ENCODE measurements at places on chromosomes 11 and 22.

DNA sequence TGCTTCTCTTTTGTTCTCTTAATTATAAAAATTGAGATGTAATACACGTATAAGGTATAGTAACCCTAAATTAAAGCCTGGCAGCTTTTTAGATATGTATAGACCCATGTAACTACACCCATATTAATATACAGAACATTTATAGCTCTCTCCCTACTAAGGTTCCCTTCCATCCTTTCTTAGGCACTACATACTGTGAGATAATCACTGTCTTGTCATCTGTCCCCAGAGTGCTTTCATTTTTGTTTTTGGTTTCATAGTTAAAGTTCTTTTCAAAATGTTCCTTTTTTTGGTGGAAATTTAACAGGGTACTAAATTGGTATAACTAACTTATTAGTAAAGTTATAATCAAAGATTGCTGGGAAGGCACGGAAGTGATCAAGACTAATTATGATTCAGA is 49.2 kb downstream of the MTMR3 start:
- no peak for DNase-seq

DNA sequence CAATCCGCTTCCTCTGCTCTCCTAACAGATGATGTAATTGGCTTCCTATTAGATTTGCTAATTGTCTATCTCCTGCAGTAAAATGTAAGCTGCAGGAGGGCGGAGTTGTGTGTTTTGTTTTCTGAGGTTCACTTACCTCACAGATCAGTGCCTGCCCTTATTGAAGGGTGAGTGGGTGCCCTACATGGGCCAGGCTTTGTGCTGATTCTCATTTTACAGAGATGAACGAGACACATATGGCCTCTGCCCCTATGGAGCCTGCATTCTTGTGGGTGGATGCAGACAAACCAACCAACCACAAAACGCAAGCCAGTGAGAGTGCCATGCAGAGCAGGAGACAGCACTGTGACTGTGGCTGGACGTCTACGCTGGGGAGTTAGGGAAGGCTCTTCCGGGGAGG is 9.9 kb downstream of the TESMIN start:
- DNase-seq, result no peak

- no peak for DNase-seq
These were observed 1464.8 kb downstream of the BRD1 start for GRCh38 chr22:48362721-48363404.

- no peak for DNase-seq
These were observed 10.8 kb upstream of the ANKRD13D start for GRCh38 chr11:67278135-67278938.

DNA sequence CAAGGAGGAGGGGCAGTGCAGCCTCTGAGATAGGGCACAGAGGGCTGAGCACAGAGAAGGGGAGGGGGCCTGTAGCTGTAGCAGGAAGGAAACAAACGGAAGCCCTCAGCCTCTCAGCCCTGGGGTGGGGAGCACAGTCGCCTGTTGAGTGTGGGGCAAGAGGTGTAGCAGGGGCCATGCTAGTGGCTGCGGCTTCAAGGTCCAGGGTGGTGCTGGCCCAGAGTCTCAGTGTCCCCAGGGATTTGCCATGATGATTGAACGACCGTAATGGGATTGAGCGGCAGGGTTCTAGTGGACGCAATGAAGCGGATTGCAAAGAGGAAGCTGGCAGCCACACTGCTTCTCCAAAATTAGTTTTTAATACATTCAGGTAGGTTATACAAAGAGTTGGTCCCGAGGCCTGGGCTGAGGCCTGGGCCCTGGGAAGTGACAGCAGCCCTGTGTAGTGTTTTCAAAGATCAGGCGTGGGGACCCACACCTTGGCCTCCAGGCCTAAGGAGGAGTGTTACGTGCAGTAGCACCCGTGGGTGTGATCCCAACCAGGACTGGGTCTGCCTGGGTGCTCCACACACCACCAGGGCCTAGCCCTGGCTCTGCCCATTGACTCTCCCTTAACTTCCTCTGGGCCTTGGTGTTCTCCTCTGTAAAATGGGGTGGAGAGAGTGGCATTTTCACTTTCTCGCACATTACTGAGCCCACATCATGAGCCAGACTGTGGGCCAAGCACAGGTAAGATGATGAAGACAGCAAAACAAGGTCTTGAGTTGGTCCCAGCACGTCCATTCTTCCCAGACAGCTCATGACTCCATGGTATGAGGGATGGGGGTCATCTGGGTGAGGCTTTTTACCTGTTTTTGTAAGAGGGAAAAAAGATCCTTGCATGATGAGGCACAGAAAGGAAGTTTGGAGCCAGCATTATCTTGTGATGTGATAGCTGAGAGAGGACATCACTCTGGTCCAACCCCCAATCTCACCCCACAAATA is 13.1 kb downstream of the LRRC32 start:
- DNase-seq, result no peak

DNA sequence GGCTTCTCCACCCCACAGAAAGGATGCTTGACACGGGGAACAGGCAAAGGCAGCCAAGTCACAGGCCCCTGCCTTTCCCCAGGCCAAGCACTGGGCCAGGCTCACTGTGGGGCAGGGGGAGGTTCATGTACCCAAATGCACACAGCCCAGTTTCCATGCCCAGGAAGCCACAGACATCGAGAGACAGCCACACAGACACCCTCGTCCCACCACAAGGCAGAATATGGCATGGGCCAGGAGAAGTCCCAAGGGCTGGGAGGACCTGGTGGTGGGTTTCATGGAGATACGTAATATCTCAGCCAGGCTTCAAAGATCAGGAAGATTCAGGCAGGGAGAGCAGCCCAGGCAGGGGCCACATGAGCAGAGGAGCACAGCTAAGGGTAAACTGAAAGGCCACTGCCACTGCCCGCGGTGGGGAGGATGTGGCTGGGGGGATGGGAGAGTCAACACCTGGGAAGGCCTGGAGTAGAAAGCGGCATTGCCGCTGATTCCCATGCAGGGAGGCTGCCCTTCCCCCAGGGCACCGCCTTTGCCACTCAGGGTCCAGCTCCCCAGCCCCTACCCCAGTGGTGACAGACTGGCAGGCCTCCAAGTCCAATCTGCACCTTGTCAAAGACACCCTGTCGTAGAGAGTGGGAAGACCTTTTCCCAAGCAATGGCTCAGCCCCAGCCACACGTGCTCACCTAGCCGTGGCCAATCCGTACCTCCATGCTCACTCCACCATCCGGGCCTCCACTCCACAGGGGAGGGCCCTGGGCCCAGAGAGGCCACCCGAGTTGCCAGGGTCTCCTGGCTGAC is 2.4 kb upstream of the MFNG start:
- DNase-seq, result no peak

DNA sequence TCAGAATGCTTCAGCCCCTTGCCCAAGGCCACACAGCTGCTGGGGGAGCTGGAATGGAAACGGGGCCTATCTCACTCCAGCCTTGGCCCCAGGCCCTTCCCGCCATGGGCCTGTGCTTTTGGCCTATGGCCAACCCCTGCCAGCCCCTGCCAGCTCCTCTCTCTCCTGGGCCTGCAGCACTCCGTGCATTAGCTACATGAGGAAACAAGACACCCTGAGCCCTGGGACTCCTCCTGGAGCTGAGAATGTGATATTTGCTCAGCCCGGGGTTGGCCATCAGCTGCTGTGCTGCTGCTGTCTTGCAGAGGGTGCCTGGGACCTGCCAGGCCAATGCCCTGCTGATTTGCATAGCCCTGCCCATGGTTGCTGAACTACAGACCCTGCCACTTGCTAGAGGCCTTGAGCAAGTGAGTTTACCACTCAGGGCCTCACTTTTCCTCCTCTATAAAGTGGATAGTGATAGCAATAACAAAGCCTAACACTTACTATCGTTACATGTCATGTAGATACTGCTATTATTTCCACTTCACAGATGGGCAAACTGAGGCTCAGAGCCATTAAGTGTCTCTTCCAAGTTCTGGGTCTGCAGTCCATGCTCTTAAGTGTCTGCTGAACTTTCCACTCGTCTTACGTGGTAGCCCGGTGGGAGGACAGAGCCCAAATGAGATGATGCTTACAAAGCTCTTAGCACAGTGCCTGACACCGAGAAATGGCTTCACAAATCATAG is 99.6 kb downstream of the KIAA1671 start:
- no peak for DNase-seq

DNA sequence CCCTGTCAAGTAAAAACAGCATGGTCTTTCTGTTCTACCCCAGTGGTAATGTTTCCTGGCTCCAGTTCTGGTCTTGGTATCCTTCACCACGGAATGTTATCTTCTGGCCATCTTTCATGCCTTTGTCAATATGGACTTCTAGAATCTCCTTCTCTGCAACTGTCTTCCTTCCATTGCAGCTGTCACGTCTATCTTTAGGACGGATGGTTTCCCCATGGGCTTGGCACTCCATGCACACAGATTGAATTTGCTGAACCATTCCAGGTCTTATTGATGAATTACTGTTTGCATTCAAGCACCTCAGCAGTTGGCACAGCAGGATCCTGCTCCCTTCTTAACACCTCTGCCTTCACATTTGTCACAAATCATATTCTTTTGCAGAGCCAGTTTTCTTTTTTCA is 44.9 kb upstream of the SLC25A18 start:
- DNase-seq, result no peak

DNA sequence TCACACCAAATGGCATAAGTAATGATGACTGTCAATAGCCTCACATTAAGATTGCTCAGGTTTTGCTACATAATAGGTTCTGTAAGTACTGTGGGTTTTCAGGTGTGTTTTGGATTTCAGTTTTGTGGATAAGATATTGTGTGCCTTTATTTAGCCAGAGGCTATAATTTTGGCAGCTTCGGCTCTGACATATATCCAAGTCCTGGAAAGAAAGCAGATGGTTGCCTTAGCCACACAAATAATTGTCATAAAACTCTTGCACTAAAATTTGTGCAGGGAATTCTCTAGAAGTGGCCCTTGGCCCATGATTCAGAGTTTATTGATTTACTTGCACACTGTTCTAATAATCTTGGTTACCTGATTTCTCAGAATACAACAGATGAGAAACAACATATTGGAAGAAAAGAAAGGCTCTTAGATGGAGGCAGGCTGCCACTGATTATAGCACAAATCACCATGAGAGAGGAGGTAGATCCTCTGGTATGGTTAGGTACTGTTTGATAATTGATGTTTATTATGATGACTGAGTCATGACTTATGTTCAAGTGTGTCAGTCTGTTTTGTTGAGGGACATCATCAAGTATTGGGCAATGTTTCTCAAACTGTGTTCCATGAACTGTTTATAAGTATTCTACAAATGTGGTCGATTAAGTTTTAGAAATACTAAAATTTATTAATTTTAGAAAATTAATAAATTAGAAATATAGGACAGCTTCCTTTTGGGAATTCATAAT is 9.6 kb downstream of the REXO2 start:
- DNase-seq, result no peak

DNA sequence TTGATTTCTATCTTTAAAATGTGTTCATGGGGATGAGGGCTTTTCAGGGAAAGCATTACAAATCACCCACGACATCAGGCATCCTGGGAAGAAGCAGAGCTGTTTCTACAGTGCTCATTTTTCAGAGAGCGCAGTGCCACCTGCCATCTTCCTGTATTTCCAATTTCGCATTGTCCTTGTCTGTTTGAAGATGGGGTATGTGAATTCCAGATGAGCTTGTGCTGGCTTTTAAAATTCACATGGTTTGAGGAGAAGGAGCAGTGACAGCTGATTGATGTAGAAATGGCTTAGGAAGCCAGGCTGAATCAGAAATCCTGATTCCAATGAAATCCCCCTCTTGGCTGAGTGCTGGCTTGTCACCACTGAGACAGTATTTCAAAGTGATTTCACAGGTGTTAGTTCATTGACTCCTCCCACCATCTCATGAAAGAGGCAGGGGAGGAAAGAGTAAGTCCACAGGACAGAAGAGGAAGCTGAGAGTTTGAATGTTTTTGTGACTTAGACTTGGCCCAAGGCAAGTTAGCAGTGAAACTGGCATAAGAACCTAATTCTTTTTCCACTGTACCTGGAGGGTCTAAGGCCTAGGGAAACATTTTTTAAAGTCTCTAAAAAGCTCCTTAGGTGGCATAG is 344.6 kb upstream of the C11orf87 start:
- no peak for DNase-seq

DNA sequence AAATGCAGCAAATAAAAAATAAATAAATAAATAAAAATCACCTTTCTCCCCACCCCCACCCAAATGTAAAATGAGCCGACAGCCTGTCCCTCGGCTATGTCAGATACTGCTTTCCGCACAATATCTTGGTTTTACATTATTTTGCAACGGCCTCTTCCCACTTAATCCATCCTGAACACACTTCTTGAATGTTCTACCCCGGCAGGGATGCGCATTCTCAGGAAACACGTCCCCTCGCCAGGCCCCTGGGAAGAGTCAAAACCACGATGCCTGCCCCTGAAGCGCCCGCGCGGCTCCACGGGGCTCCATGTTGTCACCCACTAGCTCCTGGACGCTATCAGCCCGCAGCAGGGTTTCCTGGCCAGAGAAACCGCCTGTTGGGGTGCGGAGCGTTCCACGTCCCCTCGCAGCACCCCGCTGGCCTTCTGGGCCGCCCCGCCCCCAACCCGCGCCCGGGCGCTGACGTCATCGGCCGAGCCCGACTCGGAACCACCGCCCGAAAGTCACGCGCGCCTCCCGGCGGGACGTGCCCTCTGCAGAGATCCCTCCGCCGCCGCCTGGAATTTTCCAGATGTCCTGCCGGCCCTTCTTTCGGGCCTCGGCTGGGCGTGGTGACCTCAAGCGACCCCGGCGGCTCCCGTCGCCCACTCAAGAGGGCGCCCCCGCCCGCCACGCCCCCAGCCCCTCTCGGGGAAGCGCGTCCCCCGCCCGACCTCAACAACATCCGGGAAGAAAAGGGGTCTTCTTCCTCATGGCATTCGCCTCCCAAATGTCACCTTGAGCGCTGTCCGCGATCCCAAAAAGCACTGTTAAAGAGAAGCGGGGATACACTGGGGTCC is 585 bp upstream of the NEAT1 start:
- DNase-seq, result peak; percentile 89

DNA sequence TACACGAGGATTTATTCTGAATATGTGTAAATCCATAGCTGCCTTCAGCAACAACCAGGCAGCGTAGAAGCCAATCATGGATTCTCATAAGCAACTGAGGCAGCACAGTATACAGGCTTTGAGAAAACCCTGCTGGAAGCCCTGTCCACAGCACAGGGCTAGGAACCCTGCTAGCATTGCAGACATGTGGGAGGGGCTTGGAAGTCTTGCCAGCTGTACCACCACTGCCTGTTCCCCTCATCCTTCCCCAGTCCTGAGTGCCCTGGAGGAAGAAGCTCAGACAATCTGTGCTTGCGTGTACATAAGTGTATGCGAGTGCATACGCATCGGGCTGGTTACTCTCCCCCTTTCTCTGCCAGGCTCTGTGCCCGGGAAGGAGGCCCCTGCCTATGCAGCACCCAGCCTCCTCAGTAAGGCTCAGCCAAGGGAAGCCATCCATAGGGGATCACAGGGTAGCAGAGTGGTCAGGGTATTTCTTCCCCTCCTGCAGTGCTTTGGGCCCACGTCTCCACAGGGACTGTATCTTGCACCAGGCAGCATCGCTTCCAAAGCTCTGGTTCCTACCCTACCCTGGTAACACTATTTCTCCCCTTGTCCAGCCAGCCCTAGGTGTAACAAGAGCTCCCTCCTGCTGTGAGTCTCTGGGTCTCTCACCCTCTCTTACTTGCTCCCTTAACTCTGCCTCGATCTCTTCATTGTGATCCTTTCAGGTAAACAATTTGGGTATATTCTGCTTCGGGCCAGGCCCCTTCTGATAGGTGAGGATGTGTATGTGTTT is 90.5 kb downstream of the GALNT18 start:
- DNase-seq, result no peak

- DNase-seq, result no peak
These were observed 111.1 kb downstream of the MYO18B start for GRCh38 chr22:25853078-25853477.

Measured in activated CD8-positive, alpha-beta memory T cell treated with anti-CD3 and anti-CD28 coated beads for 1 hour (primary cell).